ENCODE measurements at places on chromosomes 5 and 9.

GRCh38 chr5:30809933-30810332 lies 383.6 kb upstream of the CDH6 start:
- DNase-seq, result no peak

DNA sequence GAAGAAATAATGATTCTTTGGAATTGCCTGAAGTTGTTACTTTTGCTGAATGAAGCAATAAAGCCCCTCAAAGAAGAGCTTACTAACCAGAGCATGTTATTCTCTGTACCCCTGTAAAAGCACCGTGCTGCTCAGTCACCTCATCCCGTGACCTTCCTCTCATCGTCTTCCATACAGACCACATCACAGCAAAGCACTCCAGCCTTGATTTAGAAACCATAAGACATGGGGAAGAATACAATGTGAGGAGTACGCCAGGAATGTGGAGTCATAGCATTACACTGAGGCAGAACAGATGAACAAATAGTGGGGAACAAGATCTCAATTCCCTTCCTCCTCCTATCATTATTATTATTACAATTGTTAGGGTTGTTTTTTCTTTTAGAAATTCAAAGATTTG lies 49.1 kb downstream of the ERAP1 start:
- no peak for DNase-seq

DNA sequence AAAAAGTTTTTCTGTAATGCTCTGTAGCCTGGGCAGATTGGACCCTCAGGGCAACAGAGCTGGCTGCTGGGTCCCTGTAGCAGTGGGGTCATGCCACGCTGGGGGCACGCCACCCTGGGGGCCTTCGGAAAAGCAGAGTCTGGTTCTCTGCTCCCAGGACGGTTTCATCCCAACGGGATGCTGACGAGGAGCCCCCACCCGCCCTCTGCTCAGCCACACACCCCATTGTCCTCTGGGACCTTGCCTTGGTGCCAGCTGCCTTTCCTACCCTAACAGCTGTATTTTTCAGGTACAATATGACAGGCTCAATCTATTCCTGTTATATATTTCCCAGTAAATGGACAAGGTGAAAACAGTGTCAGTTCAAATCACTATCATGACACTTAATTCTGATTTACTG lies 29.0 kb upstream of the MVB12B start:
- no peak for DNase-seq

DNA sequence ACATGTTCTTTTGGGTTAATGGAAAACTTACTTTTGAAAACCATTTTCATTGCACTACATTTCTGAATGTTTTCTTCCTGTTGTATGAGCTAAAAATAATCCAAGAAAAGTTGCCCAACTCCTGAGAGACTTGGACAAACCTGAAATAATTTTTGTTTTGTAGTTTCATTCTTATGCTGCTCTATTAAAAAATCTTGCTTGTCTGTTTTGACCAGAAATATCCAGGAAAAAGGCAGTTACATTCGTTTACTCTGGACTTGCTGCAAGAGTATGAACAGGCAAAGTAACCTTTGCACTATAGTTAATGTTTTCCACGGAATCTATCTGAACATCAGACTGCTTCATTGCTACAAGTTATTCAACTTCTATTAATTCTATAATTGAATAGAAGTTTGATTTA lies 200.1 kb upstream of the DAB2 start:
- DNase-seq, result no peak

DNA sequence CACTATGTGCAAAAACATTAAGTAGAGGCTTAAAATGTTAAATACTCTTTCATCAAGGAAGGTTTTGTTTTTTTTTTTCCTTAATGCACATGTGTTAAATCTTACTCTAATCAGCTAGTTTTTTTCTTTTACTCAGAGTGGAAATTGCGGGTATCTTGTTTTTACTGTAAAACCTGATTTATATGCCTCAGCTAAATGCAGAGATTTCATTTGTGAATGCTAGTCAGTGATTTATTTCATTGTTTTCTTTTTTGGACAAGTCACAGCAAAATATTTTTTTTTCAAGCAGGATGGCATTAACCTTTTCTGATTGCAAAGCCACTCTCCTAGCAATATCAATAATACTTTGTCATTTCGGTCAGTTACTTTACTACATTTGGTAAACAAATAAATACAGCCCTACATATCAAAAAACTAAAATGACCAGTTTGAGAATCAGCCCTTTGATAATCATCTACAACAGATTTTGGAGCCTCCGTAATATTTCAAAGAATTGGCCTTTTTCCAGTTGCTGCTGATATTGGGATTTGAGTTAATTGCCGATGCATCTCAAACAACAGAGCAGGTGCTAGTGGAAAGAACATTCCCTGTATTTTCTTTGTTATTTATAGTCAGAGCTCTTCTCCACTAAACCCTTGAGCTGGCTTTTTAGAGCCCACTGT lies 579.2 kb upstream of the ZNF608 start:
- no peak for DNase-seq

DNA sequence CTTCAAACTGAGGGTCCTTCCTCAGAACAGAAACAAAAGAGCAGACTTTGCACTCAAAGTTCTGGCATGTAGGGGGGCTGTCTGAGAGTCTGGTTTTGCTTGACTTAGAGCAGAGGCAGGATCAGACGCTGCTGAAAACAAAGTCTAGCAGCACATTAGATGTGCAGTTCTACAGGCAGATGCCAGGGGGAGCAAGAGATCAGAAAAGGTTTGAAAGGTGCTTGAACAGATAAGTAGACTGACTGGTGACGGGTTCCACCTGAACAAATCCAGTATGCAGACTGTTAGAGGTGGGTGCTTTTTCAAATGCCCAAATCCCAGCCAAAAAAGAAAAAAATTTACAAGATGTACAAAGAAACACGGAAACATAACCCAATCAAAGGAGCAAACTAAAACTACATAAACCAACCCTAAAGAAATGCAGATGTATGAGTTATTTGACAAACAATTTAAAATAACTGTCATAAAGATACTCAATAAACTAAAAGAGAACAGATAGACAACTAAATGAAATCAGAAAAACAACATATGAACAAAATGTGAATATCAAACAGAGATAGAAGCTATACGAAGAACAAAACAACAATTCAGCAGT lies 194.7 kb upstream of the FREM1 start:
- peak; percentile 7 for DNase-seq

GRCh38 chr5:80152778-80153177 lies 103.1 kb downstream of the SERINC5 start:
- no peak for DNase-seq

- DNase-seq, result no peak
These were observed 11.0 kb downstream of the SLC44A1 start for GRCh38 chr9:105255421-105255820.

- DNase-seq, result no peak
These were observed 9.1 kb downstream of the CACFD1 start for GRCh38 chr9:133468777-133469421.

- DNase-seq, result no peak
These were observed 1407.8 kb upstream of the C9orf72 start for GRCh38 chr9:28981129-28981528.

DNA sequence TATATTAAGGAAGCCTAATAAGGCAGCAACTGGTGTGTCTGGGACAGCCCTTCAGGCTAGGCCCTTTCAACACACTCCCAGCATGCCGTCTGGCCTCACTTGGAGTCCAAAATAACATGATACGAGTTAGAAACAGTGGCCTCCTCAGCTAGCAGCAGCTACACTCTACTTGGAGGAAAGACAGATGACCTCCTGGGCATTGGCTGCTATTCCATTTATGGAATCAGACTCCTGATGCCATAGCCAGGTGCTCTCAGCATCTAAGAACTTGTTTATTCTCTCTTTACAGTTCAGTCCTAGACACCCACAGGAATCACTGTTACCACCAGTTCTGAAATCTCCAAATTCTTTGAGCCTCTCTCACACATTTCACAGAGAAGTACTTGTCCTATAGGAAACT lies 31.8 kb downstream of the RUSC2 start:
- DNase-seq, result no peak

DNA sequence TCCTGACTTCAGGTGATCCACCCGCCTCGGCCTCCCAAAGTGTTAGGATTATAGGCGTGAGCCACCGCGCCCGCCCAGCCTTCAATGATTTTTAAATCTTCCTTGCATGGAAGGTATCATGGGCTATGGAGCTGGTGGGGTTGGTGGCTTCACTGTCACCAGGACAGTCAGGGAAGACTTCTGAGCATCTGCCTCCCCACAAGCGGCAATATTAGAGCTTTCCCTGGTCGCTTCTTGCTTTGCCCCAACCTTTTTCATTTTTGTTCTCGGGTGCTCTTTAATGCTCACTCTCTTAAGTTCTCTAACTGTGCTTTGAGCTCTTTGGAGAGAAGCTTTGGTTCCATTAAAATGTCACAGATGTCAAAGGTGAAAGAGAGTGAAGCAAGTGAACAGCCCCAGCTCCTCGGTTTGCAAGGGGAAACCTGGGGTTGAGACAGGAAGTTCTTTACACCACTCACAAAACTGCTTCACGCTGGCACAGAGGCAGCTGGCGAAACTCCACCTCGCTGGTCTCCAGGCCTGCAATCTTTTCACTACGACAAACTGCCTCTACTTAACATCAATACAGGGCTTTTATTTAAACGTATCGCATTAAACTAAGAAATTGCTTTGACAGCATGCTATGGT lies 142.5 kb upstream of the RETREG1 start:
- DNase-seq, result no peak

DNA sequence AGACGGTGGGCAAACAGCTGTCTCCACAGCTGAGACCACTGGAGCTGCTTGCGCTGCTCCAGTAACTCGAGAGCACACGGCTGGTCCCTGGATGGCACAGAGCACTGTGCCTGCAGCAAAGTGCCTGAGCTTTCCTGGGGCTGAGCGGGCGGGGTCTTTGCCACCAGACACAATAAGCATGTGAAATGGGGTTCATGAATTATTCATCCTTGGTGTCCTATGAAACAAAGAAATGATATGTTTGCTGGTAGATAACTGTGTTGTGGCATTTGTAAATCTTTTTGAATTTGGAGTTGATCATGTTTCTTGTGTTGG lies 151.7 kb upstream of the MPDZ start:
- DNase-seq, result no peak

DNA sequence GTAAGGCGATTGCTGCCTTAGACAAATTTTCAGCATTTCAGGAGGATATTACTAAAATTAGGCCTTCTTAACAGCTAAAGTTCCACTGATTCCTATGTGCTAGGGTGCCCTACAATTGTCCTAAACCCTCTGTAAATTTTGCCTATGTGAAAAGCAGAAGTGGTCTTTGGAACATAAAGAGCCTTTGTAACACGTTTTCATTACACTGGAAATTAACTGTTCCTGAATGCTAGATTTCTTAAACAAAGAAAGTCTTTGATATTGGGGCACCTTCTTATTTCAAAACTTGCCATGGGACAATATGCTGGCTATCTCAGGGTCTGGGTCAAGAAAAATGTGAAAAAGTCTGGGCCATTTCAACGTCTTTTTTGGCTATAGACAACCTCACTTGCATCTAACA lies 60.4 kb upstream of the MOCS2 start:
- DNase-seq, result no peak

DNA sequence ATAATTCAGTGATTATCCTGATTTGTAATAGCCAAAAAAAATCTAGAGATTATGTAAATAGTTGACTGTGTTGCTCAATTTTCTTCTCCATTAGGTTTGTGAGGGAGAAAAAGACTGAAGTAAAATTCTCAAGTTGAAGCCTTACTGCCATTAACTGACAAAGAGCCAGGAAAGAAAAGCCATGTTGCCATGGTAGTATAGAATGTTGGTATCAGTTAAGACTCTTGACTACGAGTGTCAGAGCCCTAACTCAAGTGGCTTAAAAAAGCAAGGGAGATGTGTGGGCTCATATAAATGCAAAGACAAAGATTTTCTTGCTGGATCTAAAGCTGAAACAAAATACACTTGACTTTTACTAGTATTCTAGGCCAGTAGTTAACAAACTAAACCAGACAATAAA lies 571.7 kb downstream of the KCTD16 start:
- no peak for DNase-seq

All from stimulated activated CD8-positive, alpha-beta memory T cell treated with anti-CD3 and anti-CD28 coated beads, Interleukin-4, amount 100 ng/mL, for 1 hour (primary cell).